Uterus (tissue), 4 donors: ENCODE measurements at places on chromosomes 6 and 20. TPM values are rescaled to one million over a fixed set of nuclear protein-coding genes. Genes with fewer than 3 reads are reported as not detected.

Gene TMEM151B
- total RNA-seq: 0.09 TPM

Gene ADGB
- total RNA-seq: not detected

Gene SLC52A3
- 8.7 TPM for total RNA-seq

Gene GPANK1
- 14.1 TPM for total RNA-seq

Gene HLA-DQB1
- total RNA-seq: 17.9 TPM

Gene SCGN
- total RNA-seq: not detected

Gene GPSM3
- not detected for total RNA-seq

Gene CDK19
- total RNA-seq: 34.3 TPM

Gene FRS3
- 3.2 TPM for total RNA-seq

Gene ALDH8A1
- total RNA-seq: 0.55 TPM

Gene OPN5
- total RNA-seq: not detected

GRCh38 chr6:142112451-142113061, 20.2 kb upstream of the GJE1 start:
- peak; percentile 30 for DNase-seq

- no peak for DNase-seq
Observed at GRCh38 chr6:119204719-119205118, 126.3 kb upstream of the FAM184A start.

DNA sequence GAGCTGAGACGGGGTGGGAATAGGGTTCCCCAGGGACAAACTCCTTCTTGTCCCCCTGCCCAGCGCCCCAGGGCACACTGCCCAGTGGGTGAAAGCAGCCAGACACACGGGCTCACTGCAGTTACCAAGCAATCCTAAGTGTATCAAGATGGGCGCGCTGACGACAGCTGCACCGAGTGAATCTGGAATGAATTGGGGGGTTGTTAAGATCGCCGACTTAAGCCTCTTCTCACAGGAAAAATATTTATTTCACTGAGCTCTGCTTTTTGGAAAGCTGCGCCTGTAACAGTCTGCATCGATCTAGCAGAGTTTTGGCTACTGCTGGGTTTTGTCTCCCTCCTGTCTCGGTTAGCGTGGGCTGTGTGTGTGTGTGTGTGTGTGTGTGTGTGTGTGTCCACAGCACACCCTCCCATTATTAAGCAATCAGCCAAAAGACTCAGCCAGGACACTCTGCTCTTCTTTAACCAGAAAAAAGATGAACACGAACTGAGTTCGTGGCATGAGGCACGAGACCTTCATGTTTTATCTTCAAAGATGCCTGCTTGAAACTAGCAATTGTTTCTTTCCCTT, 35.9 kb downstream of the RIPOR3 start:
- peak; percentile 93 for DNase-seq

- DNase-seq: no peak
Observed at GRCh38 chr6:150651808-150652470, 52.3 kb downstream of the PLEKHG1 start.

GRCh38 chr6:124660185-124660584, 302.1 kb upstream of the RNF217 start:
- DNase-seq: no peak

DNA sequence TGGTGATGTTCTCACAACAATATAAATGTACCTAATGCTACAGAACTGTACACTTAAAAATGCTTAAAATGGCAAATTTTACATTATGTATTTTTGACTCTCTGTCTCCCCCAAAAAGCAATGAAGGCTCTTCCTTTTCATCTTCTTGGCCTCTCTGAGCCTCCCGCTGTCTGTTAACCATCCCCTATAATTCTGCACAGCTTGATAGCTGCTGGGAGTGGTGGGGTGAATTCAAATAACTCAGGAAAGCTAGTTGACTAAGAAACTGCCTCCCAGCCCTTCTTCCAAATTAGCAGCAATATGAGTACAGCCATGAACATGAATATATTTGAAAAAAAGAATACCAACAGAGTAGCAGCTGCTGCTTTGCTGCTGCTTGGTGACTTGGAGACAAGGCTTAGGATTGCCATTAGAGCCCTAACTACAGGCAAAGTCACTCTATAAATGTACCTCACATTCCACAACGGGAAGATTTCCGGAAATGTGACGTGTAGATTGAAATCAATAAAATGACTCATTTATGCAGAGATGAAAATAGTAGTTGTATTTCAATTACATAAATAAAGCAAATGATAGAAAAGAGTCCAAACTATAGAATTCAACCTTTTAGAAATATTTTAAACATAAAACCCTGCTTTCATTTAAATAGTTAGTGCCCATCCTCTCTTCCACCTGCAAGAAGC, 200.1 kb upstream of the HEY2 start:
- no peak for DNase-seq

DNA sequence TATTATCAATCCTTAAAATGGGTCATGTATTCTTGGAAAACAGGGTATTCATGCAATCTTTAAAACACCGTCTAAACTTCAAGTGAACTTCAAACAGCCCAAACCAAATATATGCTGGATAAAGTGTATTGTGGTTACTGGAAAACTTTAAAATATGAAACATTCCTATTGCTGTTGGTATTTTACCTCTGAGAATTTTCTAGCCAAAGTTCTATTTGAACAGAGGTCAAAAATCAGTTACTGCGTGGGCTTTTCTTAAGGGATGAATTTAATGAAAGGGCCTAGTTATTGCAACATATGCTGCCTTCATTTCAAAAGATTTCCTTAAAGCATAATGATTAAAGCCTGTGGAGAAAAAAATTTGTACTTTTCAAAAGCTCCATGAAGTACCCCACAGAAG, 436.0 kb downstream of the PLCB1 start:
- no peak for DNase-seq

- peak; percentile 72 for DNase-seq
Observed at GRCh38 chr6:57221191-57221935, 744 bp downstream of the RAB23 start.

DNA sequence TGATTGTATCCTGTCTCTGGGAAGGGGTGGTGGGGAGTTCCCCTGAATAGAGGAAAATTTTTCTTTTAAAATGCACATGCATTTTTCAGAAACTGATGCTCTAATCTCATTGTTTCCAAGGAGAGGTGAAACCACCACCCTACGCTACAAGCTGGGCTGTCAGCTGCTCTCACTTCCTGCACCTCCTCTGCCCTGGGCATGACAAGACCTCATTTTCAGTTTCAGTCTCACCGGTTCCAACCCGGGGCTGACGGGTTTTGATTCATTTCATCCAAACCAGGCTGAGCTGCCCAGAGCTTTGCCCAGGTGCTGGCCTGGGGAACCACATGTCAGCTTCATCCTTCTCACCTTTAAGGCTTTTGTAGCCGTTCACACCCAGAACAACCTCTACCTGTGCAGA, 99.7 kb downstream of the EYA2 start:
- no peak for DNase-seq

GRCh38 chr6:70847106-70848084, 109.5 kb downstream of the B3GAT2 start:
- no peak for DNase-seq

GRCh38 chr6:86070151-86070550, 427.5 kb upstream of the SYNCRIP start:
- DNase-seq: no peak

DNA sequence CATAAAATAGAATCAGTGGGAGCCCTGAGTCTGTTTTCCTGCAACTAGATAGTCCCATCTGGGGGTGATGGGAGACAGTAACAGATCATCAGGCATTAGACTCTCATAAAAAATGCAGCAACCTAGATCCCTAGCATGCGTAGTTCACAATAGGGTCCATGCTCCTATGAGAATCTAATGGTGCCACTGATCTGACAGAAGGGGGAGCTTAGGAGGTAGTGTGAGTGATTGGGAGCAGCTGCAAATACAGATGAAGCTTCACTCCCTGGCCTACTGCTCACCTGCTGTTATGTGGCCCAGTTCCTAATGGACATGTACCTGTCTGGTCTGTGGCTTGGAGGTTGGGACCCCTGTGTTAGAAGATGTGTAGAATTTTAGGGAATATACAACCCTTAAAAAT, 904.5 kb upstream of the EPHA7 start:
- DNase-seq: no peak

GRCh38 chr6:130043344-130043743, 25.0 kb downstream of the L3MBTL3 start:
- DNase-seq: no peak

DNA sequence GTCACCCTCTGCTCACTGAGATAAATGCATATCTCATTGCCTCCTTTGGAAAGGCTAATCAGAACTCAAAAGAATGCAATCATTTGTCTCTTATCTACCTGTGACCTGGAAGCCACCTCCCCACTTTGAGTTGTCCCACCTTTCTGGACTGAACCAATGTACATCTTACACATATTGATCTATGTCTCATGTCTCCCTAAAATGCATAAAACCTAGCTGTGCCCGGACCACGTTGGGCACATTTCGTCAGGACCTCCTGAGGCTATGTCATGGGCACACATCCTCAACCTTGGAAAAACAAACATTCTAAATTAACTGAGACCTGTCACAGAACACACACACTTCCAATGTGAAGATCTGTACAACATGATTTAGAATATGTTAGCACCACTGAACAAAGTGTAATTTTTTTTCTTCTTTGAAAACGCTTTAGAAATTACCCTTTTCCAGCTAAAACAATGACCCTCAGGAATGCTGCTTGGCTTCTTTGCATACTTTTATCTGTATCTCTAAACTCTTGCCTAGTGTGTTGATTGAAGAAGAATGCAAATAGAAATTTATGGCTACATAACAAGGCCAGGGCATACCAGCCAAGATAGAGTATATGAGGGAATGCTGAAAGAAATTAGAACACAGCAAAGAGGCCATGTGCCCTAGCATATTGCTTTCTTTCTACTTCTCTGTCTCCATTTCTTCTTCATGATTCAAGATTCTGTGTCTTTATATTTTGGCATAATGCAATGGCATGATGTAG, 84.6 kb upstream of the DST start:
- no peak for DNase-seq

- peak; percentile 46 for DNase-seq
Observed at GRCh38 chr6:136989571-136990241, 55.1 kb downstream of the IL20RA start.

- no peak for DNase-seq
Observed at GRCh38 chr6:169923468-169924464, 172.3 kb downstream of the ERMARD start.

GRCh38 chr6:127341471-127342202, 1.8 kb downstream of the ECHDC1 start:
- DNase-seq: no peak

DNA sequence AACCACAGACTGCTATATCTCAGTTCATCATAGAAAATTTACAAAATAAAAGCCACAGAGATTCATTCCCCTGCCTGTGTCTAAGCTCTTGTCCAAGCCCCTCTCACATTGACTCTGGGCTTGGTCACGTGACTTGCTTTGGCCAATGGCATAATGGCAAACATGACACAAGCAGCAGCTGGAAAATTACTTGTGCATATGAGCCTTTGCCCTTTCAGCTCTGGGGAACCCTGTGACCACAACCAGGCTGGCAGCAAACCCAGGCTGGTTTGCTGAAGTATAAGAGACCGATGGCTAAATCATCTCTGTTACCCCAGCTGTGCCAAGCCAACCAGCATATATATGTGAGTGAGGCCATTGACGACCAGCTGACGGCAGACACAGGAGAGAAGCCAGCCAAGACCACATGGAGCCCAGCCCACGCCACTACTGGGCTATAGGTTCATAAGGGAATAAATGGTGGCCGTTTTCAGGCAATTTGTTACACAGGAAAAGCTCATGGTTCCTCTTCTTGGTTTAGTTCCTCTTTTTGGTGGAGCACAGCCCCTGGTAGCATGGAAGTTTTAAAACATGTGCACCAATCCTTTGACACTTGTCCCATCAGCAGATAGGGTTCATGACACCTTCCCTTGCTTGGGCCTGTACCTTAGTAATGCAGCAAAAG, 31.8 kb upstream of the RSPO4 start:
- DNase-seq: no peak

- no peak for DNase-seq
Observed at GRCh38 chr6:13304101-13304500, 24.2 kb downstream of the TBC1D7 start.

DNA sequence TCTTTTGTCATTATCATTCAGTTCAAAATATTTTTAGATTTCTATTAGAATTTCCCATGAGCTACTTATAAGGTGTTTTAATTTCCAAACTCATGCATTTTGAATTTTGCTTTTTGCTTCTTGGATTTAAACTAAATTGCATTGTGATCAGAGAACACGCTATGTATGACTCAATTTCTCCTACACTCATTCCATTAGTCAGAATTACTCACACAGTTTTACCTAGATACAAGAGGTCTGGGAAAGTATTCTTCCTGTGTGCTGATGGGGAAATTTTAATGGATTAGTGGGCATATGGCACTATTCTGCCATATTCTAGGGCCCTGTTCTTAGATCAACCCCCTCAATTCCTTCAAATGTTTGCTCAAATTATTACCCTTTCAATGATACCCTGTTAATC, 49.9 kb upstream of the BMP5 start:
- DNase-seq: no peak

- DNase-seq: peak; percentile 92
Observed at GRCh38 chr6:42045538-42046460, 4.5 kb upstream of the TAF8 start.

DNA sequence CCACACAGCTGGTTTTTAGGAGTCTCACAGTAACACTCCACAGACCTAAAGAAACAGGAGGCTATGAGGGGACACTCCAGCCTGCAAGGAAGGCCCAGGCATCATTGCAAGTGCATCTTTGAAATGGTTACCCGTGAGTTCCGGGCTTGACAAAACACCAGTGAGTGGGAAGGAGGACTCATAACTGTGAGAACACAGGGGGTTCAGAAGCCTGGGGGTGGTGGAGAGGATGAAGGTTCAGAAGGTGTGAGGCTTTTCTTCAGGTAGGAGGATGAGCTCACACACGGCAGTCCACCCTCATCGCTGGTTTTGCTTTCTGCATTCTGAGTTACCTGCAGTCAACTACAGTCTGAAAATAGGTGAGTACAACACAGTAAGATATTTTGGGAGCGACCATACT, 39.9 kb downstream of the MAP7 start:
- no peak for DNase-seq

DNA sequence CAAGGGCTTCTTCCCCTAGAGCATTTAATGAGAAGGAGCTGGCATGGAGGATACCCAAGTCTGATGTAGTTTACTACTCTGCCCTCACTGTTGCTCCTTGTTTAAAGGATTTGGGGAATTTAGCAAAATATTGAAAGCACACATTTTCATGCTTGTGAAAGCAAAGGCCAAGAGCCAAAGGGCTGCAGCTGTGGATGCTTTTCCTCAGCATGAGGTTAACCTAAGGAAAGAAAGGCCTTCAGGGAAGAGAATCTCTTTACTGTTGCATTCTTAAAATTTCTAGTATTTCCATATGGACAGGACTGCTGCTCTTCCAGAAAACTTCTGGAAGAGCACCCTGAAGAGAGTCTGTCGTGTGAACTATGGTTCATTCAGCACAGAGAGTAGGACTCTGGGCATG, 45.9 kb upstream of the SASH1 start:
- DNase-seq: no peak

- DNase-seq: no peak
Observed at GRCh38 chr6:144364208-144364720, 79.1 kb downstream of the UTRN start.

- DNase-seq: no peak
Observed at GRCh38 chr6:13495818-13496217, 8.4 kb upstream of the GFOD1 start.

- DNase-seq: no peak
Observed at GRCh38 chr20:45049904-45050471, 50.9 kb downstream of the KCNS1 start.
